Iris pigment epithelial cell (primary cell): ENCODE measurements at places on chromosomes 1 and 21.

DNA sequence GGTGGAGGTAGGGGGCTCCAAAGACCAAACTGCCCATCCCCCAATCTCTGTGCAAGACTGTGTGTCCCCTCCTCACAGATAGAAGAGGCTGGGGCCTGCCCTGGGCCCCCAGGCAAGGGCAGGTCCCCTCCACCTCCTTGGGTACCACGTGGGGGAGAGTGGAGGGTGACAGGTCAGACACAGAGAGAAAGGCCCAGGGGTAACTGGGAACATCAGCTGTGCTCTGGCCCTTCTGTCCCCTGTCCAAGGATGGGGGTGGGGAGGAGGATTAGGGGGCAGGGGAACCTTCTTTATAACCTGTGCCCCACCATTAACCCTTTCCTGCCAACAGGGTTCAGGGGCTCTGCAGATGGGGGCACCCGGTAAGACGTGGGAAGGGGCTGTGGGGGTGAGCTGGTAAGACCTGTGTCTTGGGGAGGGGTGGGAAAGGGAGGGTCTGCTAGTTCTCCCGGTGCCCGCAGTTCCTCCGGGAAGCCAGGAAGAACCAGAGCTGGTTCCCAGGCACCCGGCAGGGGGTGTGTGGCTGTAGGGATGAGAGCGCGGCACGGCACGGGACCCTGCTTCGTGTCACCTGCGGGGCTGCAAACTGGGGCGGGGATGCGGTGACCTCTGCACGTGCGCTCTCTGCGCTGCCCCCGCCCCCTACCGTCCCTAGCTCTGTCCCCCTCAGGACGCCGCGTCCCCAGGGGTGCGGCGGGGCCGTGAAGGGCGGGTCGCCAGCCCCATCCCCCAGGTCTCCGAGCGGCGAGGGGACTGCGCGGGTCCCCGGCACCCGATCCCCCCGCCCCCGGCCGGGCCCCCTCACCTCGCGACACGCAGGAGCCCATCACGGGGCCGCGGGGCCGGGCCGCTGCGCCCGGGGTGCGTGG lies 601 bp downstream of the FAM131C start:
- DNase-seq: no peak

GRCh38 chr1:85584264-85584781 lies 3.8 kb downstream of the CCN1 start:
- peak; percentile 90 for DNase-seq

GRCh38 chr1:47333922-47334764 lies 553 bp downstream of the CMPK1 start:
- DNase-seq: peak; percentile 79

DNA sequence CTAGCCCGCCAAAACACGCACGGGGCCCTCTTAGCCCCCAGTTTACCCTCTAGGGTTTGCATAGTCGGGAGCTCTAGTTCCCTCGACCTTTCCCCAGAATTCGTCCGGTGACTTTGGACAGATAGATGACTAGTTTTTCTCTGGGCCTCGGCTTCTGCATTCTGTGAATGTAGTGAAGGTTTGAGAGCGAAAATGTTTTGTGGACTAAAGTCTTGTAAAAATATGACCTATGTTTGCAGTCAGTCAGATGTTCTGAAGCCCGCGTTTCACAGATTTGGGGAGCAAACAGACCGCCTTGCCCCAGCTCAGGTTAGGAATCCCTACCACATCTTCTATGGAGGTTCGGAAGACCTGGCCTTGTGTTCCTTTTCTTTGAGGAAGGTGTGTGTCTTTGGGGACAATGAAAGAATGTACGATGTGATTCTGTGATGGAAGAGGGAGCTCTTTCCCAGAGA lies 401 bp downstream of the UQCRH start:
- no peak for DNase-seq

GRCh38 chr1:78687914-78688313 lies 38.3 kb downstream of the IFI44 start:
- peak; percentile 38 for DNase-seq

GRCh38 chr1:160638926-160639325 lies 7.9 kb downstream of the SLAMF1 start:
- no peak for DNase-seq

GRCh38 chr1:62038594-62039284 lies 155.9 kb upstream of the L1TD1 start:
- no peak for DNase-seq

DNA sequence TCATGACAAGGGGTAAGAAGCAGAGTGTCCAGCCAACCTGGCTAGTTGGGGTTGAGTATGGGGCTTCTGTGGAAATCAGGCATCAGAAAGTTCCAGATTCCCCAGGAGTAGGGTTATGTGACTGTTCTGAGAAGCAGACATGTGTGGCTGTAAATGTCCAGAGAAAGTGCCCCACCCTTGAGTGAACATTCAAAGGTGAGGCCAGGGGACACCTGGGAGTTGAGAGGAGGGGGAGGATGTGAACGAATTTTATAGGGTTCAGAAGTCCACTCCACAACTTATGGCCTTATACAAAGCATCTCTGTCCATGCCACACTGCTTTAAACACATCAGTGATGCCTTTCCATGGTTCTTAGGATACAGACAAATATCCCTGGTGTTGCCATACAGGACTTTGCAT lies 133.3 kb downstream of the IGSF21 start:
- DNase-seq: no peak

- no peak for DNase-seq
Observed at GRCh38 chr1:55904541-55904940, 674.8 kb downstream of the PLPP3 start.

- no peak for DNase-seq
Observed at GRCh38 chr1:226535666-226536065, 12.9 kb upstream of the STUM start.
